NCI-H2107 (cell line): ENCODE measurements at places on chromosomes 12 and 14.

- no peak for DNase-seq
Measured at GRCh38 chr14:32367516-32367915, 38.4 kb downstream of the AKAP6 start.

DNA sequence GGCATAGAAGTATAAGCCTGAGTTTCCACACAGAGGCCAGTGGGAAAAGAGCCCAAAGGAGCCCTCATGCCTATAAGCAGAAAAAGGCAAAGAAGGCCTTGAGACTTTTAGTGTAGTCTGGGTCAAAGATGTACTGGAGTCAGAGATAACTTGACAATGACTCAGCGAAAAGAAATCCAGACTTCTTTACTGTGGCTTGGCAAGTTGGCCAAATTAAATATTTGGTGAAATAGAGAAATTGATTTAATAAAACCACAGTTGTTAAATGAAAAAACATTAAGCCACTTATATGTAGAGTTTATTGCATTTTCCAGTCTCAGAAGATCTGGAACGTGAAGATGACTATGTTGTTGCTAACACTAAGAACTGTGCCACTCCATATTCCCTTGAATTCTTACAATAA lies 105.1 kb downstream of the TMTC3 start:
- no peak for DNase-seq

DNA sequence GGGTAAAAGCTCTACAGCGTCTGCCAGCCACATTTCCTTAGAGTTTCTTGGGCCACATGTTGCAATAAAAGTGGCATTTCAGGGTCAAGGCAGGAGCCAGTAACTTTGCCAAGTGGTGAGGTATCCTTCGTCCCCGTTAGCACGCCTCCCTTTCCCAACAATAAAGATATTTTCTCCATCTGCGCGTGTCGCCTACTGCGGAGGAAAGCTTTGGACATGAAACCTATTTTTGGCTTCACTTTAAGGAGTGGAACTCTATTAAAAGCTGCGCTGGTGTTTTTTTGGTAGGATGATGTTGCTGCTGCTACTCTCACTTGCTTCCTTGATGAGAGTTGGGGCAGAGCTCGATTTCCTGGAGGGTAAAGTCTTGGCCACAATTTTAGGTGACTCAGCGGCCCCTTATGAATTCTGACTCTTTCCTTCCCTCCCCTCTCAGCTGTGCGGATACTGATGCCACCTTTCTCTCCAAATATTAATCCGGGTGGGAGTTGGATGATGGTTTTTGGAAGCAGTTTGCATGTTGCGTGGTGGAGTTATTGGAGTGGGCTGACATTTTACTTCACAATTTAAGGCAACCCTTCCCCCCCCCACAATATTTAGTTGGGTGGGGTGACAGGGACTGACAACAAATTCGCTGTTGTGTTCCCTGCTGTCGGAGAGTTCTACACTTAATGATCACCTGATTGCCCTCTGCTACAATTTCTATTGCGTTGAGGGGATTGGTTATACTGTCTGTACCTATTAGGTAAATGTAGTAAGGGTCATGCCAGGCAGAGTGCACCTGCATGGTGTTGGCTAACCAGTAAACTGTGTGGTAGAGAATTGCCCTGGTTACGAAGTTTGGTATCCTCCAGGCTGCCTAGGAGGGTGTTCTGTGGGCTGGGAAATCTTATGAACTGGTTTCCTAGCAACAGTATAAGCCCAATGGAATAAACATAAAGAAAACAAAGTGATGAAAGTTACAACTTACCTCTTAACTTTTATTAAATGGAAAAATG lies 1.1 kb downstream of the CCDC91 start:
- no peak for DNase-seq

DNA sequence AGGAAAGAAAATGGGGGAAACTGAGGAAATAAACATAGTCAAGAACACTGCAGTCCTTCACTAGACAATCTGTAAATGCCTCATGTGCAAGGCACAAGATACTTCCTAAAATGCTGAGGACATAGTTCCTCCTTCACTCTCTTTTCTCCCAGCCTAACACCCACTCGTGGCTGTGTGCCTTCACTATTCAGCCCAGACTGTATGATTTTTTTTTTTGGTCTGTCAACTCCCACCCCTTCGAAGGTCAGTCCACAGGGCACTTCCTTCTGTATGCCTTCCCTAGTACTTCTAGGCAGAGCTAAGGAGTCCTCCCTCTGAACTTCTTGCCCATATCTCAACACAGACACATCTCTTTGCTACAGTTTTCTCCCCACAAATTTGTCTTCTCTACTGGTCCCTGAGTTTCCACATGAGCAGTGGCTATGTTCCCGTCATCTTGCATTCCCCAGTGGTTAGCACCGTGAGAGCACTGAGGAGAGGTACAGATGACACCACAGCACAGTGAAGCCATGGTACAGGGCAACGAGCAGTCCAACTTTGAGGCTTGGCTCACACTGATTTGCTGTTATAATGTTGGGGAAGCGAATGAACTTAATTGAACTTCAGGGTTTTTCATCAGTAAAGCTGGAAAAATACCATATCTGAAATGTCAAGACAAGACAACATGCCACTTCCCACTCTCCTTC lies 24.1 kb upstream of the SYCP3 start:
- no peak for DNase-seq

- DNase-seq: no peak
Measured at GRCh38 chr12:47753021-47754001, 5.4 kb downstream of the RAPGEF3 start.

DNA sequence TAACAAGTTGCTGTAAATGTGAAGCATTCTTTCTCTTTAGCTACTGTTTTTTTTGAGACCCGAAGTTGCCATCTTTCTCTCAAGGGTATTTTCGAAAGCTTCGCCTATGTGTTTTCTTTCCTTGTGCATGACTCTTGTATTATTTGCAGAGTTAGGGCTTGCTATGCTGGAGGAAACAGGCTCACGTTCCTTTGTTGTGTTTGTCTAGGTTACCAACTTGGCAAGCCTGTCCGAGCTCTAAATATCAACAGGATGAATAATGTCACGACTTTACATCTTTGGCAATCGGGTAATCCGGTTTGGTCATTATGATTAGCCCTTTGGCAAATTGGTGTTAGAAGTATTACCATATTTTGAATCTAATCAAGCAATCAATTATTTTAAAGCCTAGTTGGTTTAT lies 15.9 kb upstream of the ATP6V0A2 start:
- peak; percentile 29 for DNase-seq
